DMS 273 treated with DMSO at 0.1 percent for 48 hours (cell line): ENCODE measurements at places on chromosomes 2 and 18.

DNA sequence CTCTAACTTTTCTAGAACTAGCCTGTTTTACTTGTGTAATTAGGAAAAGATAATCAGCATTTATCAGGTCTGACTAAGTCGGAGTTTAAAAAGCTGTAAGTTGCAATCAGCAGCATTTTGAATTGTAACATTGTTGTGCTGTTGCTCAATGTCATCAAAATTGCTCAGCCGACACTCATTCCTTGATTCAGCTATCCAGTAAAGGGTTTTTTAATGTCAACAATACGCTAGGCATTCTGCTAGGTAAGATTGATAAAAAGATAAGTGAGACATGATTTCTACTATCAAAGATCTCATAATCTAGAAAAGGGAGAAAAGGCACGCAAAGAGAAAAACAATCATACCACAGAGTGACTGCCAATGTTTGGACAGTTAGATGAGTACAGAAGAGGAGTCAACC is 327.1 kb upstream of the CDH2 start:
- no peak for DNase-seq

- DNase-seq = peak; percentile 39
Observed at GRCh38 chr18:23994361-23994902, 20.1 kb upstream of the TTC39C start.

DNA sequence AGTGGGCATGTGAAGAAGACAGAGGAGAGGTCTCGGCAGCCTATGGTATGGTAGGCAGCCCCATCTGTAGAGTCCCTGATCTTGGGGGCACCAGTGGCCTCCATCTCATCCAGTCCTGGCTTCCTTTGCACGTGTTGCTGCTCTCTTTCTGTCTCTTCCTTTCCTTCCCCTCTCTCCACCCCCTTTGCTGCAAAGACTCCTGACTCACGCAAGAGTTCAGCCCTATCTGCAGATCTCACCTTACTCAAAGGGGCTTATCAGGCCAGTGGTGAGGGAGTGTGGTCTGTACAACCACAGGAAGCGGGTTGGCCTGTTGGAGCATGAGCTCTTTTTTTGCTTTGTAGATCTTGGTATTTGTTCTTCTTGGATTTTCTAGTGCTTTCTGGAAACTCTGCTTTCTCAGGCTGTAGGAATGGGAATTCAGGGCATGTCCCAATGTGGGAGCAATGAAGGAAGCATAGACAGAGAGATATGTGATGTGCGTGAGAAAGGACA is 14.6 kb upstream of the NT5DC4 start:
- DNase-seq = no peak

- DNase-seq = peak; percentile 21
Observed at GRCh38 chr2:10548626-10549025, 100.5 kb upstream of the ODC1 start.
